ENCODE measurements at places on chromosomes 7 and 10.

GRCh38 chr7:44971902-44972441 is 6.8 kb downstream of the MYO1G start:
- peaks cover 54% of the 10 kb centered on the region for H3K4me1 ChIP-seq
- no peak for ATAC-seq
- H3K27ac ChIP-seq = peak overlapping the region; percentile 79
- no peak overlapping the region for H3K4me3 ChIP-seq

DNA sequence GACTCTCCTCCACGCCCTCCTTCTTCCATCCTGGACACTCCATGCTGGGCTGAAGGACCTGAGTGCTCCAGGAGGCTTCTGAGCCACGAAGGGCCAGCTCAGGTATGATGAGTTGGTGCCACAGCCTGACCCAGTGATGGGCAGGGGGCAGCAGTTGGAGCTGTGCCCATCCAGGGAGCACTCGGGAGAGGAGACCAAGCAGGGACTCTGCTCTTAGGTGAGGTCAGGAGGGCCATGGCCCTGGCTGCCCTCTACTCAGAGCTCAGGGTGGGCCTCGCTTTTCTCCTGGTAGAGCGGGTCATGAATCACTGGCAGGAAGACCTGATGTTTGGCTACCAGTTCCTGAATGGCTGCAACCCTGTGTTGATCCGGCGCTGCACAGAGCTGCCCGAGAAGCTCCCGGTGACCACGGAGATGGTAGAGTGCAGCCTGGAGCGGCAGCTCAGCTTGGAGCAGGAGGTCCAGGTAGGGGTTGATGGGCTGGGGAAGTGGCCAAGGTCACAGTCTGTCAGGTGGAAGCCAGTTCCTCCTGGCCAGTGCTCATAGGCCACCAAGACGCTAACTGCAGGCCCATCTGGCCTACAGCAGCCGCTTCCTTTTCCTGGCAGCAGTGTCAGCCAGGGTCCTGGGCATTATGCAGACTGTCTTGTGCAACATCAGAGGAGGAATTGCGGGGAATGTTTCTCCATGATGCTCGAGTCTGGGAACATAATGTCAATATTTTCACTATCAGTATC is 50.8 kb downstream of the ALOX5 start:
- no peaks in the 10 kb centered on the region for H3K27me3 ChIP-seq
- H3K27ac ChIP-seq = peak overlapping the region; percentile 99
- peaks cover 61% of the 10 kb centered on the region for H3K4me1 ChIP-seq
- H3K36me3 ChIP-seq = peaks cover 54% of the 10 kb centered on the region

DNA sequence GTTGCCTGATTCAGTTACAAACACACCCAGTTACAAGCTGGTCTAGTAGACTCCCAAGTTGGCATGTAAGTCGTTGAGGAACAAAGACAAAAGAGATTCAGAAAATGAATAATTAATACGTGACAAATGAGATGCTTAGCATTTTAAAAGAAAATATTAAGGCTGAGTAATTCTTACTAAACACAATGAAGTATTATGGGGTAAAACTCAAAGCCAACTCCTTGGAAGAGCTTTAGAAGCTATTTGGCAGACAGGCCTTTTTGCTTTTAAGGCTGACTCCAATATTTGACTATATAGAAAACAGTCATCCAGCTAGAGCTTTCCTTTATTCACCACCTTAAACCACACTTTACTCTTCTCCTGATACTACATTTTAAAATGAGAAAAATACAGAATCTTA is 5.4 kb downstream of the TRDMT1 start:
- no peak for ATAC-seq
- no peaks in the 10 kb centered on the region for H3K27me3 ChIP-seq
- H3K4me1 ChIP-seq = peaks cover 31% of the 10 kb centered on the region
- no peak overlapping the region for H3K4me3 ChIP-seq
- H3K36me3 ChIP-seq = peaks cover 4% of the 10 kb centered on the region

DNA sequence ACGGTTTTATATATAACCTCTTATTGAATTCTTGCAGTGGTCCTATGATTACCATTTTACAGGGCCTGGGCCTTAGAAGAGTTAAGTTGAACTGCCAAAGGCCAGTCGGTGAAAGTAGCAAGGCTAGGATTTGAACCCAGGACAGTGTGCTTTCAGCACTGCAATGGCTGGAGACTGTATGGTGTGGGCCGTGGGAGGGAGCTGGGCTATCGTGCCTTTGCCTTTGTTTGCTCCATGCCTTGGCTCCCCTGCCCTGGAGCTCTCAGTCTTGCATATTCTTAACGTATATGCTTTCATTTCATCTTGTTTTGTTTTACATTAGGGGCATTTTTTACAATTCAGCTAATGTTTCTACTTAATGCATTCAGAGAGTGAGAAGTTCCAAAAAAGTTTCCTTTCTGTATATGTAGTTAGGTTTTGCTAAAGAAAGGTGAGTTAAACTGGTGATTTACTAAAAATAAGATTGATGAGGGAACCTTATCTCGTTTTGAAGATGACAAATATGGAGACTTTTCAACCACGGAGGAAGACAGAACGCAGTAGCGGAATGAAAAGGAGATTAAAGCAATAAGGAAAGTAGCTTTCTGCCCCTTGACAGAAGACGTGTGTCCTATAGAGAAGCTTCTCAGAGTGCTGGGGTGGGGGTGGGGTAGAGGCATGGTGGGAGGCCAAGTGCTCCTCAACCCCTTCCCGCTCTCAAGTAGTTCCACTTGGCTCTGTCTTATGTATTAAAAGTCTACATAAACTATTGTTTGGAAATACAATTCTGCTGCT is 82.5 kb downstream of the RTKN2 start:
- H3K36me3 ChIP-seq = peaks cover 3% of the 10 kb centered on the region
- no peaks in the 10 kb centered on the region for H3K27me3 ChIP-seq
- H3K27ac ChIP-seq = peak overlapping the region; percentile 76
- peaks cover 33% of the 10 kb centered on the region for H3K4me1 ChIP-seq

GRCh38 chr7:51881309-51881708 is 564.7 kb upstream of the COBL start:
- H3K36me3 ChIP-seq = no peaks in the 10 kb centered on the region
- H3K27me3 ChIP-seq = no peaks in the 10 kb centered on the region
- ATAC-seq = no peak
- no peaks in the 10 kb centered on the region for H3K4me1 ChIP-seq

- H3K27ac ChIP-seq = no peak overlapping the region
- no peak overlapping the region for H3K4me3 ChIP-seq
- H3K4me1 ChIP-seq = peaks cover 13% of the 10 kb centered on the region
- no peak for ATAC-seq
These were observed 7.5 kb downstream of the NOS3 start for GRCh38 chr7:150998341-150998740.

DNA sequence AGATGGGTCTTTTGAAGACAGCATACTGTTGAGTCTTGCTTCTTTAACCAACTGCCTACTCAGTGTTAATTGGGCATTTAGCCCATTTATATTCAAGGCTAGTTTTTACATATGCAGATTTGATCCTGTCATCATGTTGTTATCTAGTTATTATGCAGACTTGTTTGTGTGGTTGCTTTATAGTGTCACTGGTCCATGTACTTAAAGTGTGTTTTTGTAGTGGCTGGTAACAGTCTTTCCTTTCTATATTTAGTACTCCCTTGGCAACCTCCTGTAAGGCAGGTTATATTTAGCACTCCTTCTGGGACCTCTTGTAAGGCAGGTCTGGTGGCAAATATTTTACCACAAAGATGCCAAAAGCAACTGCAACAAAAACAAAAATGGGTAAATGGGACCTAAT is 66.7 kb downstream of the TES start:
- H3K27ac ChIP-seq = no peak overlapping the region
- ATAC-seq = no peak
- H3K4me3 ChIP-seq = no peak overlapping the region
- no peaks in the 10 kb centered on the region for H3K36me3 ChIP-seq

GRCh38 chr10:12782537-12782936 is 219.0 kb downstream of the CCDC3 start:
- H3K4me1 ChIP-seq = peaks cover 9% of the 10 kb centered on the region
- H3K27me3 ChIP-seq = no peaks in the 10 kb centered on the region
- no peak overlapping the region for H3K4me3 ChIP-seq

- ATAC-seq = no peak
- no peak overlapping the region for H3K27ac ChIP-seq
- no peaks in the 10 kb centered on the region for H3K36me3 ChIP-seq
- H3K4me3 ChIP-seq = no peak overlapping the region
These were observed 234.7 kb upstream of the MDFIC start for GRCh38 chr7:114687238-114687637.

DNA sequence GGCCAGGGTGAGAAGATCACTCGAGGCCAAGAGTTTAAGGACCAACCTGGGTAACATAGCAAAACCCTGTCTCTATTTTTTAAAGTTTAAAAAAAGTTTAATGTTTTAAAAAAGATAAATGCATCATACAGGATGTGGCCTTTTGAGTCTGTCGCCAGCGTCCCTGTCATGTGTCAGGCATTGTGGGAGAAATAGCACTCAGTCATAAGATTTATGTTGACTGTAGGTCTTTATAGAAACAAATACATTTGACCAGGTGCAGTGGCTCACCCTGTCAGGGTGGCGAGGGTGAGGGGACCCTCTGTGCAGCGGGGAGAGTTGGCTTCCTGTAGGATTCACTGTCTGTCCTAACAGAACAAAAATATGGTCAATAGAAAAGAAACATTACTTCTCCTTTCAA is 63.5 kb upstream of the SH2B2 start:
- no peak overlapping the region for H3K27ac ChIP-seq
- peaks cover 7% of the 10 kb centered on the region for H3K4me1 ChIP-seq
- peaks cover 18% of the 10 kb centered on the region for H3K36me3 ChIP-seq
- H3K27me3 ChIP-seq = no peaks in the 10 kb centered on the region

- H3K4me1 ChIP-seq = peaks cover 5% of the 10 kb centered on the region
- peaks cover 6% of the 10 kb centered on the region for H3K36me3 ChIP-seq
- no peak overlapping the region for H3K4me3 ChIP-seq
- no peak for ATAC-seq
- H3K27me3 ChIP-seq = peaks cover 10% of the 10 kb centered on the region
These were observed 42.3 kb upstream of the CDHR3 start for GRCh38 chr7:105920766-105921165.

DNA sequence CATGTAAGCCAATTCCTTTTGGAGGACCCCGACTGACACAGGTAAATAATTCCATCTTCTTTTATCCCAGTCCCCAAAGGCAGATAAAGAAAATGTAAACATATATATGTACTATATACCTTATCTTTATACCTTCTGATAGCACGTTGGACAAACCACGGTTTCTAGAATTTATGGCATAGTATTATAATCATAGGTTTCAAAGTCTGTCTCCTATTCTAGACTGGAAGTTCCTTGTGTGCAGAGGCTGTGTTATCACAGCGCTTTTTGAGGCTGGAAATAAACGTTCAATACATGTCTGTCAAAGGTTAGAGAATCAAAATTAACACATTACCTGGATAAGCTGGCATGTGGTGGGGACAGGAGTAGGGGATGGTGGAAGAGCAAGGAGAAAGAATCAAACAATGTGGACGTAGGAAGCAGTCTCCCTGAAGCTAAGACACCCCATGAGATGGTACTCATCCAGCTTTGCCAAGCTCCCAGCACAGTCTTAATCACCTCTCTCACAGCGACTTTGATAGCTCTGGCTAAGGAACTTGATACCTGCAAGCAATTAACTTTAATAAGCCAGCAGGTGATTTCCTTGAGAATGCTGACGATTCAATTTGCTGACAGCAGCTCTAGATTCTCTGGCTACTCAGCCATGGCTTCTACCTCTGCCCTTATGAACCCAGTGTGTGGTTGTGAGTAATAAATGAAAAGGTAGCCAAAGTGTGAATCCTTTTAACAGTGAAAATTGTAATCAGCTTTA is 208.4 kb upstream of the LRRTM3 start:
- H3K36me3 ChIP-seq = no peaks in the 10 kb centered on the region
- H3K4me3 ChIP-seq = no peak overlapping the region
- no peaks in the 10 kb centered on the region for H3K27me3 ChIP-seq
- no peak for ATAC-seq
- no peaks in the 10 kb centered on the region for H3K4me1 ChIP-seq

GRCh38 chr10:110208614-110209453 is 1.4 kb downstream of the MXI1 start:
- no peak for ATAC-seq
- peaks cover 12% of the 10 kb centered on the region for H3K27me3 ChIP-seq
- peaks cover 52% of the 10 kb centered on the region for H3K4me1 ChIP-seq
- no peaks in the 10 kb centered on the region for H3K36me3 ChIP-seq

- peak; percentile 47 for ATAC-seq
- H3K4me1 ChIP-seq = peaks cover 28% of the 10 kb centered on the region
- peaks cover 31% of the 10 kb centered on the region for H3K27me3 ChIP-seq
- H3K27ac ChIP-seq = peak overlapping the region; percentile 77
- peaks cover 8% of the 10 kb centered on the region for H3K36me3 ChIP-seq
- H3K4me3 ChIP-seq = peak overlapping the region; percentile 81
These were observed 1.7 kb downstream of the ADRB1 start for GRCh38 chr10:114045136-114046086.

- H3K27me3 ChIP-seq = no peaks in the 10 kb centered on the region
- H3K36me3 ChIP-seq = no peaks in the 10 kb centered on the region
- H3K27ac ChIP-seq = no peak overlapping the region
- no peak overlapping the region for H3K4me3 ChIP-seq
- H3K4me1 ChIP-seq = peaks cover 7% of the 10 kb centered on the region
These were observed 39.5 kb upstream of the CHST15 start for GRCh38 chr10:124132876-124133275.

- no peak for ATAC-seq
- peaks cover 16% of the 10 kb centered on the region for H3K4me1 ChIP-seq
- H3K4me3 ChIP-seq = peak overlapping the region; percentile 46
- H3K27ac ChIP-seq = no peak overlapping the region
- peaks cover 60% of the 10 kb centered on the region for H3K27me3 ChIP-seq
These were observed 1.6 kb downstream of the BEND7 start for GRCh38 chr10:13526948-13527863.

- H3K4me3 ChIP-seq = peak overlapping the region; percentile 0
- peak; percentile 57 for ATAC-seq
These were observed 52.9 kb downstream of the ELMO1 start for GRCh38 chr7:37395618-37396259.

GRCh38 chr10:119351189-119351588 is 143.8 kb downstream of the GRK5 start:
- H3K27me3 ChIP-seq = no peaks in the 10 kb centered on the region
- ATAC-seq = no peak
- H3K36me3 ChIP-seq = peaks cover 52% of the 10 kb centered on the region
- no peak overlapping the region for H3K4me3 ChIP-seq
- peaks cover 16% of the 10 kb centered on the region for H3K4me1 ChIP-seq

GRCh38 chr10:88989824-88990383 is 694 bp upstream of the FAS start:
- peaks cover 6% of the 10 kb centered on the region for H3K36me3 ChIP-seq
- peak overlapping the region; percentile 97 for H3K27ac ChIP-seq
- H3K4me3 ChIP-seq = peak overlapping the region; percentile 96
- H3K27me3 ChIP-seq = no peaks in the 10 kb centered on the region

GRCh38 chr7:82745117-82745516 is 301.5 kb upstream of the CACNA2D1 start:
- no peaks in the 10 kb centered on the region for H3K27me3 ChIP-seq
- no peaks in the 10 kb centered on the region for H3K36me3 ChIP-seq
- no peak overlapping the region for H3K4me3 ChIP-seq
- no peak for ATAC-seq
- H3K4me1 ChIP-seq = no peaks in the 10 kb centered on the region

Measured in stimulated activated memory B cell treated with anti-CD40 and anti-IgM and Interleukin-4, amounts not matched to agents 10 μg/mL and 1 μg/mL and 100 μg/mL, for 72 hours (primary cell).